ENCODE measurements at places on chromosomes 4 and X.

DNA sequence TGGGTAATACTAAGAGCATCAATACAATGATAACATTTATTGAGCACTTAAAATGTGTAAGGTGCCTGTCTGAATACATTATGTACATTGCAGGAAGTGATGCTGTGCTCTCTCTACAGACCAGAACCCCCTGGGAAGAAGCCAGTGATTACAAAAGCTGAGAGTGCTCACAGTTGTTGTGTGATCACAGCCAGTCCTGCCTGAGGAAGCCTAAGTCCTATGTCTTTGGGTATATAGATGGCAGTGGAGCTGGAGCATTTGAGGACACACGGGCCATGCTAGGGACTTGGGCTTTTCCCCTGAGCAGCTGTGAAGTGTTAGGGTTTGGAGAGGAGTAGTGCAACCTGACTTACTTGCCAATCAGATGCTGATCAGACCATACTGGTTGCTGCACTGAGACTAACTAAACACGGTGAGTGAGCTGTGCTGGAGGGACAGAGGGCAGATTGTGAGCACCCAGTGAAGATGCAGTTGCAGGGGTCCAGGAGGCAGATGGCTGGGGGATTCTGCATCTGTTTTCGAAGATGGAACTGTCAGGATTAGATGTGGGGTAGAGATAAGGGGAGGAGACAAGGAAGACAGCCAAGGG is 60.8 kb upstream of the TBC1D14 start:
- no peak for DNase-seq

- no peak for DNase-seq
Observed at GRCh38 chrX:111123125-111123524, 27.1 kb downstream of the PAK3 start.

DNA sequence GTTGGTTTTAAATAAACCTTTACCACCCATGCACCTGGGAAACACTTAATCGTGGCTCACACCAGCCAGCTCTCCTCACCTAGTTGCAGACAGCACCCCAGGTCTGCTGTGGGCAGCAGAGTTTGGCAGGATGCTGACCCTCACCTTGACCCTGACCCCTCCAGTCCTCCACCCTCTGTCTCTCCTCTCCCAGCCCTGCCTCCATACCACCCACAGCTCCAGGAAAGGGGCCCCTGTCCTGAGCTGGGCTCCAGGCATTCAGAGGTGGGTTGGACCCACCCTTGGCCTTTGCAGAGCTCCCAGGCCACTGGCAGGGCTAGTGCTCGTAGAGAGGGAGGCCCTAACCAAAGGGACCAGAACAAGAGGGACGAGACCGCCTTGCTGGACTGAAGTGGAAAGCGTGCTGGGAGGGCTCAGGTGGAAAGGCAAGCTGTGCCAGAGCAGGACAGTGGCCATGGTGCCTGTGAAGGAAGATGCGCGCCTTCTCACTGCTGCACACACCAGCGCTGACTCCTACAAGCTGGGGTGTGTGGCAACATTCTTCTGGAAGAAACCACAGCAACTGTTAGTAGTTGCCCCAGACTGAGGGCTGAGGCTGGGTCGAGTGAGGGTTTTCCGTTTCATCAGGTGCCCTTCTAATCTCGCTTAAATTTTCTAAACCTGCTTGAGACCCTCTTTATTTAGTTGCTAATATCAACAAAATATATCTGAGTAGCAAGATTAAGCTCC is 10.7 kb upstream of the S100P start:
- no peak for DNase-seq

DNA sequence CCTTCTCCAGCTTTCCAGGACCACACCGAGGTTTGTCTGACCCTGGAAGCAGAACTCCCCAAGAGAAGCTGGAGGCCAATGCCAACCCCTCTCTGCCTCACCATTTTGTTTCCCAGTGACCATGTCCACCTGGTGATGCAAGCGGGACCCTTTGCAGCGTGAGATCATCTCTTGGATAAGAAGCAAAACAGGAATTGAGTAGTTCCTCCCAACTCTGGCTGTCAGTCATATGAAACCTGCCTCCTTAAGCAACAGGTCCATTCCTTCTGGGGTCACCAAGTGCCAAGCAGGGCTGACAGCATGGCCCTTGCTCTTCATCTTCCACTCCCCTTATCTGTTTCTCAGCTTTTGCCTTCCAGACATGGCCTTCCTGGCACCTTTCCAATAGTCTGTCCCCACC is 41.3 kb upstream of the MTM1 start:
- no peak for DNase-seq

- DNase-seq, result no peak
Observed at GRCh38 chr4:168734703-168735678, 238.1 kb downstream of the PALLD start.

DNA sequence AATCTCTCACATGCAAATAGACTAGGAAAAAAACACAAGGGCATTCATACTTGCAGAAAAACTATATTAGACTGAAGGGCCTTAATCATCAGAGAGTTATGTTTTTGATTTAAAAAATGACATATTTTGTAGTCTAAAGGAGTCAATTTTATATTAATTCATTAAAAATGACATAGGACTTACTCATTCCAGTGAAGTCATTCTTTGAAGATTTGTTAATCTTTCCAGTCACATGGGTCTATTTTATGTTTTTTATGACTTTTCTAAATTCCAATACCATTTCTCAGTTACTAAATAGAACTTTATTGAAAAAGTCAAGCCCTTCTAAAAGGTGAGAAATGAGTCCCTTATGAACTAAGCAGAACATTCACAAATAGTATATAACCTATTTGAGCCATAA is 743.8 kb upstream of the INTU start:
- no peak for DNase-seq

DNA sequence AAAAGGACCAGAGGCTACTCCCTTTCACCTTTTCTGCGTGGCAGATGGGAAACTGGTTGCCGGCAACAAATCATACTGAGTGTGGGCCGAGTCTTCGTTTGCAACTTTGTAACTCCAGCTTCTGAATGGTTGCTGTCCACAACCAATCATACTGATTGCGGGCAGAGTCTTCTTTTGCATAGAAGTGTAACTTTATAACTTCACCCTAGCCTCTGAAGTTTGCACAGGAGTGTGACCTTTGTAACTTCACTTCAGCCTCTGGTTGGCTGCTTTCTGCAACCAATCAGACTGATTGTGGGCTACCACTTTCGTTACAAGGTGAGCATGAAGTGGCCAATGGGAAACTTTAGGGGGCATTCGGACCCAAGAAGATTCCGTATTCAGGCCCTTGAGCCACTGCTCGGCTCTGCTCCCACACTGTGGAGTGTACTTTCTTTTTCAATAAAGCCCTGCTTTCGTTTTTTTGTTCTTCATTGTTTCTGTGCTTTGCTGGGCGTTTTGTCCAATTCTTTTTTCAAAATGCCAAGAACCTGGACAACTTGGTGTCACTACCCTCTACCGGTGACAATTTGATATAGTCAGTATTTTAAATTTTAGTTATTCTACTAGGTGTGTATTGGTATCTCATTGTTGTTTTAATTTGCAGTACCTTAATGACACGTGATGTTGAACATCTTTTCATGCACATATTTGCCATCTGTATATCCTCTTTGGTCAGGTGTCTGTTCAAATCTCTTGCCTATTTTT is 9.0 kb upstream of the PAGE5 start:
- no peak for DNase-seq

DNA sequence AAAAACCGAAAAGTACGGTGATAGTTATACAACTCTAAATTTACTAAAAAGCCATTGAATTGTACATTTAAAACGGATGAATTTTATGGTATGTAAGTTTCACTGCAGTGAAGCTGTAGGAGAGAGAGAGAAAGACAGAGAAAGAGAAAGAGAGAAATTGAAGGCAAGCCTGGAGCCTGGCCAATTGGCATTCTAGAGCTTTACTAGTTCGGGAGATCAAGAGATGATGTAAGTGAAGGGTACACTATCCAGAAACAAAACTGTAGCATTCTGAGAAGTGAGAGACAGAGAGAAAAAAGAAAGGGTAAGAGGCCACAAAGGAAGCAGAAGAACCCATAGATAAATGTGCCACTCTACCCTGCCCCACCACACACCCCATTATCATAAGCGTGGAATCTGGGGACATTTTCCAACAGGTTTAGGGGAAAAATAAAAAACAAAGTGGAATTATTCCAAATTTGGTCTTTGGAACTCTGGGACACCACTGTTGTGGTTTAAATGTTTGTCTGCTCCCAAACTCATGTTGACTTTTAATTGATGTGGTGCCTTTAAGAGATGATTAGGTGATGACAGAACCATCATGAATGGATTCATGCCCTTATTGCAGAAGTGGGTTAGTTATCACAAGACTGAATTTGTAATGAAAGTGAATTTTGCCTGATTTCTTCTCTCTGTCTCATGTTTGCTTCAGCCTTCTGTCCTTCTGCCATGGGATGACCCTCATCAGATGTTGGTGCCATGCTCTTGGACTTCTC is 123.0 kb upstream of the PLS3 start:
- no peak for DNase-seq

- DNase-seq, result no peak
Observed at GRCh38 chr4:161604516-161605300, 559.1 kb downstream of the FSTL5 start.

GRCh38 chr4:84263415-84263814 is 235.7 kb downstream of the NKX6-1 start:
- DNase-seq, result no peak

DNA sequence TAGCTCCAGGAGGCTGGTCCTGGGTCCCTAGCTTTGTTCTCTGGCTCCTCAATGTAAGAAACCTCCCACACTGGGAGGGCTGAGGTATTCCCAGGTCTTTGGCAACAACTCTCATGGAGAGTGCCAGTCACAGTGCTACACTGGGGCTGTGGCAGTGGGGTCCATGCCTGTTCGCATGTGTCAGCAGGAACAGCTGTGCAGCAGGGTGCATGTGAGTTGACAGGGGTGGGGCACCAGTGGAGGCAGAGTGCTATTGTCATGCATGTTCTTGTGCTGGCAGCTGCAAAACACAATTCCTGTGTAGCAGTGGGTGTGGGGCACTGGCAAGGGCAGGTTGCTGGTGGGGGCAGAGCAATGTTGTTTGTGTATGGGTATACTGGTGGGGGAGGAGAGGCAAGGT is 246.0 kb downstream of the CXXC4 start:
- no peak for DNase-seq

DNA sequence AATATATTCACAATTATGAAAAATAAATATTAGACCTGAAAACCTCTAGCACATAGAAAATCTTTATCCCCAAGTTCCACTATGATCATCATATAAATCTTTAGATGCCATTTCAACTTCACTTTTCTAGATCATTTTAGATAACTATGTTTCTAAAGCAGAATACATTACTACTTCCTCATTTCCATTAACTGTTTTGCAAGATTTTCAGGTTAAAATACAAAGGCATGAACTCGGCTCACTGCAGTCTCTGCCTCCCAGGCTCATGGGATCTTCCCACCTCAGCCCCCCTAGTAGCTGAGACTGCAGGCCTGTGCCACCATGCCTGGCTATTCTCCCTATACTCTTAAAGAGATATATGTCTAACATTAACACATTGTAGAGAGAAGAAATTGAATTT is 1365.9 kb upstream of the AGA start:
- no peak for DNase-seq

DNA sequence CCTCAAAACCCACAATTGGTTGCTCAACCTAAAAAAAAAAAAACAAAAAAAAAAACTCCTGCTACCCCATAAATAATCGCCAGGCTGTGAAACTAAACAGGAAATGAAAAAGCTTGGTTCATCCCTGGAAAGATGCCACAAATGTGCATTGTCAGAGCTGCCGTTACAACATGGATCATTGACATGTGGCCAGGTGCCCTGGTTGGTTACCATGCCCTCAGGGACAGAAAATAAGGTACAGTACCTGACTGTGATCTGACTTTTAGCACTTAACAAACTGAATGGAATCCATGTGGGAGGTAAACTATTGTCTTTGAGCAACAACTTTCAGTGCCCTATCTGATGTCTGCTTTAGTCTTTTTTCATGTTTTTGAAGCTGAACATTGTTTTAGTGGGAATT is 118.0 kb upstream of the RPL34 start:
- DNase-seq, result no peak

DNA sequence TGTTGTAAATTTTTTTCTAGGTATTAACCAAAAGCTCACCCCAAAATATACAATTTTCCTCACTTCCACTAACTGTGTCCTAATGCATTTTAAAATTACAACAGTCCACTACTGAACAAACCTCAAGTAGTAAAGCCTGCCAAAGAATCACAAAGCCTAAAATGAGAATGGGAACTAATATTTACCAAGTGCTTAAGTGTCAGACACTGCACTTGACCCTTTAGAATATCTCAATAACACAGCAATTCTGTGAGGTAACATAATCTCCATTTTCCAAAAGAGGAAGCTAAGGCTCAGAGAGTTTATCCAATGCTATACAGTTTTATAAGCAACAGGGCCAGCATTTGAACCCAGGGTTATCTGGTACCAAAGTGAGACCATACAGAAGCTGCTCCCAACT is 4.9 kb downstream of the SLC9A7 start:
- no peak for DNase-seq

GRCh38 chr4:6889736-6890324 is 19.8 kb upstream of the TBC1D14 start:
- DNase-seq, result no peak

GRCh38 chr4:118955515-118955914 is 66.9 kb downstream of the SYNPO2 start:
- DNase-seq, result no peak

DNA sequence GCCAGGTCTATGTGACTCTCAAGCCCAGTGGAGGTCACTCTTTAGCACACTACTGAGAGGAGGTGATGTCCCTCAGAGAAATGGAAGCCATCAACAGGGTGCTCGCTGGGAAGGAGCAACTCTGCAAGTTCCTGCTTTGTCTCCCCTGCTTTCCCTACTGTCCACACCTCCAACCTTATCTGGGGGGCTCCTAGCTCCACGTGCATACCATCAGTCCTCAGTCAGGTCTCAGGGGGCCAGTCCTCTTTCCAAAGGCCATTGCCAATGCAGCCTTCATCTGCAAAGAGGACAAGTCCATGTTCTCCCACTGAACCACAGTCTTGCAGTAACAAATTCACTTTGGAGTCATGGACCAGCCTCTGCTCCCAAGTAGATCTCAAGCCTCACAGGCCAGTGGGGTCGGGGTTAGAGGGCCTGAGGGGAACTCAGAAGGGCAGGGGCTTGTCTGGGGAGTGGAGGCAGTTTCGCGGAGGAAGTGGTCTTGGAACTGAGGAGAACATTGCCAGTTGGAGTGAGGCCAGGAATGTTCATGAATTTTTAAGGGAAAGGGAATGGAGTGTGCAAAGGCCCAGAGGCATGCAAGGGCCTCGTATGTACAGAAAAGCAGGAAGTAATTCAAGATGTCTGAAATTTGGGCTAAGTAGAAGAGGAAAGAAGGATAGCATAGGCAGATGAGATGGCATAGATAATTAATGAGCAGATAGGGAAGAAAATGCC is 8.9 kb downstream of the RTL5 start:
- DNase-seq, result no peak

GRCh38 chrX:9164533-9165426 is 130.9 kb upstream of the FAM9B start:
- DNase-seq, result no peak

- DNase-seq, result no peak
Observed at GRCh38 chr4:161496-162284, 37.4 kb downstream of the ZNF718 start.

GRCh38 chr4:56424697-56425514 is 10.5 kb downstream of the PPAT start:
- no peak for DNase-seq

Measured in iPS DF 19.7 (cell line).